Fibroblast of the aortic adventitia (primary cell): ENCODE measurements at places on chromosomes 4 and X. TPM values are rescaled to one million over a fixed set of nuclear protein-coding genes. Genes with fewer than 3 reads are reported as not detected.
A peak's percentile ranks its signal among the peaks of the same experiment; 100 is the strongest.

- DNase-seq, result no peak
Measured at GRCh38 chrX:57134702-57135101, 2.5 kb downstream of the SPIN2A start.

DNA sequence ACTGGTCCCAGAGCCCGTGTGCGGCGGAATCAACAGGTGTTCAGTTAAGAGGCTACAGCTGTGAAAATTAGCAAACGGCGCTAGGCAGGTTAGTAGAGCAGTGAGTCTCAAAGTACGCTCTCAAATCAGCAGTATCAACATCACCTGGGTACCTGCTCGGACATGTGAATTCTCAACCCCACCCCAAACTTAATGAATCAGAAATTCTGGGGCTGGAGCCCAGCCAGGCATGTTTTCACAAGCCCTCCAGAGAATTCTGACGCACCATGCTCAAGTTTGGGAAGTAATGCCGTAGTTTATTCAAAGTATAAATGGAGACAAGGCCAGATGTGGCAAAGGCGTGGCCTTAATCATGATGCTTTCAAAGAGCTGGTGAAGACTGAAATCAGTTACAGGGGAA, 58.2 kb upstream of the PTCHD1 start:
- no peak for DNase-seq

- DNase-seq, result no peak
Measured at GRCh38 chr4:72463724-72464123, 105.3 kb downstream of the ADAMTS3 start.

DNA sequence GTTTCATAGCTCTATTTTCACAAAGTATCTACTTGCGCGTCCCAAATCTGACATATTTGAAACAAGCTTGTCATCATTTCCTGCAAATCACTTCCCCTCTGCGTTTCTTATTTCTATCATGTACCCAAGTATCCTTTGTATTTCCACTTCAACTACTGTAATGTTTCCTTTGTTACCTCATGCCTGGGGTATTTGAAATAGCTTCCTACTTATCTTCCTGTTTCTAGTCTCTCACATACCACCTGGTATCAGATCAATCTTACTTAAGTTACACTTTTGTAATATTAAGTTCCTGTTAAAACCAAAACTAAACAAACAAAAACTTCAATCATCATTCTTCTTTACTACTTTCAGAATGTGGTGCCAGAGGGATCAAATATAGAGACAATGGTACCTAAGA, 93.6 kb upstream of the SMAD1 start:
- no peak for DNase-seq

Gene CXXC4
- under 0.01 TPM in 1 of 2 replicates, not detected in the other for total RNA-seq

DNA sequence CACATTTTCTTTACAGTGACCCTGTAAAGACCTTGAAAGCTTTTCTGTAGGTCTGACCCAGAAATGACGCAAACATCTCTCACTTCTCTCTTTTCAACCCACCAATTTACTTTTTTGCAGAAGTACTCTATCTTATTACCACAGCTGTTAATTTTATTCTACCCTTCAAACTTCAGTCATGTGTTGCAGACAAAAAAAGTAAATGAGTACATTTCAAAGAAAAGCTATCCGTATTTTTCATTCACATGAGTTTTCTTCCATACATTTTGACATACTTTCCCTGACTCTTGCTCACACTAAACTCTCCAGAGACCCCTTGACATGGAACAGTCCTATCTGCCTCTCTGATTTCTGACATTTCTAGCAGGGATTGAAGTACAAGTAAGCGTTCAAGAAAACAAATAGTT, 51.7 kb downstream of the SLC7A11 start:
- DNase-seq, result no peak

DNA sequence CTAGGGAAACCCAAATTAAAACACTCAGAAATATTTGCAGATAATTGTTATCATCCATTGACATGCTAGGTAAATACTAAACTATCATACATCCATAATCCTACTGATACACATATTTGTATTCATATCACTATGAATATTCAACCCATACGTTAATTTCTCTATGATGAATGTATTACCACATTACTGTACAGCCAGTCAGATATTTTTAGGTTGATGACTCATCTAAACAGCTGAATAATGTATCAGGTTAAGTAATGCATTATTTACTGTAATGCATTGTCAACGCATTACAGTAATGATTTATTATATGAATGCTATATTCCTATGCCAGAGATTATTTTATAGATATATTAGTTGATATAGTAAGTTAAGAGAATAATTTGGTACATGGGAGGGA, 37.1 kb downstream of the VEGFC start:
- DNase-seq, result peak; percentile 22

Gene TEX13D
- total RNA-seq, result 0.09 TPM in 1 of 2 replicates, not detected in the other

DNA sequence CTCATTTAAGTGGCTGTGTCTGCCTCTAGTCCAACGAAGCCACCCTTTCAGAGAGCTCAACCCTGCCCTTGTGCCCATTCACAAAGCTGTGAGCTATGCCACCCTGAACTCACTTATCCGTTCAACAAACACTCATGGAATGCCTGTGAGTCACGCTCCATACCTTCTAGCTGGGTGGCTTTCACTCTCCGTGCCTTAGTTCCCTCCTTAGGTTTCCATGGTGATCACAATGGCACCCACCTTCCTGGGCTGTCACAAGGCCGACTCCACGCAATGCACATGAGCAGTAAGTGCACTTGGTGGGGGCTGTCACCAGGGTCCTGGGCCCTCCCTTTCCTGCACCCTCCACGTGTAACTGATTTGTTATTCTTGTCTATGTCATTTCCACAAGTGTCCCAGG, 37.2 kb upstream of the PPP2R2C start:
- no peak for DNase-seq

DNA sequence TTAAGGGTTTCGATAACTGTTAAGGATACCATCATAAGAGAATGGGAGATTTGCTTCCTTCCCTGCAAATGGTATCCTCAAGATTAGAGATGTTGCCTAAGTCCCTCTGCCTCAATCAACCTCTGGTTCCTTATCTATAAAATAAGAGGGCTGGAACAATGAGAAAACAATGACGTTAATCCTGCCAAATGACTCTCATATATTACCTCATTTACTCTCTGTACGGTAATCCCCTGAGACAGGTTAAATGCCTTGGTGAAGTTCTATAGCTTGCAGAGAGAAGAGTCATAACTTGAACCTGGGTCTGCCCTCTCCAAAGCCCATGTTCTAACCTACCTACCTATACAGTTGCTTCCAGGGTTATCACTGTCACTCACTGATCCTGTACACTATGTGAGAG, 100.2 kb upstream of the OTUD4 start:
- peak; percentile 84 for DNase-seq

Gene ERCC6L
- 9.9 TPM in 1 of 2 replicates, not detected in the other for total RNA-seq

DNA sequence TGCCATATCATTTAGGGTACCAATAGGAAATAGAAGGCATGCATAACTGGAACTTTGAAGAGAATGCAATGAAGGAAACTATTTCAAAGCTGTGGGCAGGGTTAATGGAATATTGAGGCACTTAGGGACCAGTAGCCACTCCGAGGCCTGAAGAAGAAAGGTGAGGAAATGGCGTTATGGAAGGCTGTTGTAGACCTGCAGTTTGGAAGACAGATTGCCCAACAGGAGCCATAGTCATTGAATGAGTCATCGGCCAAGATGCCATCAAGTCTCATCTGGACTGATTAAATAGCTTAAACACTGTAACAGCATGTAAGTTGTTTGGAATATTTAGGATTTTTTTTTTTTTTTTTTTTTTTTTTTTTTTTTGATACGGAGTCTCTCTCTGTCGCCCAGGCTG, 11.6 kb downstream of the CXCL13 start:
- DNase-seq, result no peak

Gene MMRN1
- total RNA-seq, result 0.45 and 3.7 TPM in 2 replicates

DNA sequence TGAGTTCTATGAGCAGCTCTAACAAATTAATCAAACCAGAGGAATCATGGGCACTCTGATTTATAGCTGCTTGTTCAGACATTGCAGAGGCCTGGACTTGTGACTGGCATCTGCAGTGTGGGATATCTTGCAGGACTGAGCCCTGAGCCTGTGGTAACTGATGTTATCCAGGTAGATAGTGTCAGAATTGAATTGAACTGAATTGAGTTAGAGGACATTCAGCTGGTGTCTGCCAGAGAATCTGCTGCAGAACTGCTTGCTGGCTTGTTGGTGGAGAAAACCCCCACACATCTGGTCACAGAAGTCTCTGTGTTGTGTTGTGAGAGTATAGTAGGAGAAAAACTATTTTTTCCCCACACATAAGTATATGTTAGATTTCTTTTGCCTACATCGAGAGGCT, 42.2 kb downstream of the SMIM20 start:
- no peak for DNase-seq

Gene MAGEA1
- total RNA-seq, result not detected in 2 replicates

- no peak for DNase-seq
Measured at GRCh38 chr4:35151816-35152572, 1092.3 kb downstream of the ARAP2 start.

Gene PPEF2
- total RNA-seq, result not detected in 2 replicates

DNA sequence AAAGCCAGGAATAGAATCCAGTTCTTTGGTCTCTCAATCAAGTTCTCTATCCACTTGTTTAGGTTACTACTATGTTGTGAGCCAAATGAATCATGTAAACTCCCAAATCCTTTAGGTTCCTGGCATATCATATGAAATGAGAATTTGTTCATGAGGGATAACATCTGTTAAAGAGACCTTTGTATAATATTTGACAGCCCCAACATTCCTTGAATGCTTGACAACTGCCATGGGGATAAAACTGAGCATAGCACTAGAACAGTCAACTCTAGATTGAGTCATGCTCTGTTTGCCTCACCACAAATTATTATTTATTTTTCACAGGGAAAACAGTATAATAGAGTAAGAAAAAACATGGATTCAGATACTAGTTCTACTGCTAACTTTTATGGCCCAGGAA, 93.3 kb downstream of the NAA11 start:
- DNase-seq, result no peak

GRCh38 chrX:150234126-150234525, 129.0 kb upstream of the MAMLD1 start:
- DNase-seq, result no peak

- DNase-seq, result no peak
Measured at GRCh38 chr4:39976945-39977488, 694 bp downstream of the PDS5A start.

DNA sequence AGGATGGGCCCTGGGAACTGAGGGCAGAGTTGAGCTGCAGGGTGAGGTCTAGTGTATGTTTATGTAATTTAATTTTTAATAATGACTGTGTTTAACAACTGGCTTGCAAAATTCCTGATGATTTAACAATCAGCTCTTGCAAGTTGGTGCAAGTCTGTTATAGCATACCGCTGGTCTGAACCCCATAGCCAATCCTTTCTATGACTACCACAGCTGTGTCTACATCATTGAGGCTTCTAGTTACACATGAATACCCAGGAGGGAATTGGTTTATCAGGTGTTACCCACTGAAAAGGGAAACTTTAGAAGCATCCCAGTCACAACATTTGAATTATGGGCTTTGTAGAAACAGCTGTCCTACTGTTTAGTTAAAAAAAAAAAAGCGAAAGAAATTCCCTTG, 38.3 kb downstream of the SUPT20HL1 start:
- no peak for DNase-seq

GRCh38 chrX:133600536-133600935, 185.2 kb upstream of the GPC4 start:
- DNase-seq, result no peak

GRCh38 chr4:7439699-7440098, 5.0 kb upstream of the PSAPL1 start:
- DNase-seq, result no peak

GRCh38 chr4:52234561-52235440, 183.7 kb downstream of the SPATA18 start:
- peak; percentile 51 for DNase-seq

DNA sequence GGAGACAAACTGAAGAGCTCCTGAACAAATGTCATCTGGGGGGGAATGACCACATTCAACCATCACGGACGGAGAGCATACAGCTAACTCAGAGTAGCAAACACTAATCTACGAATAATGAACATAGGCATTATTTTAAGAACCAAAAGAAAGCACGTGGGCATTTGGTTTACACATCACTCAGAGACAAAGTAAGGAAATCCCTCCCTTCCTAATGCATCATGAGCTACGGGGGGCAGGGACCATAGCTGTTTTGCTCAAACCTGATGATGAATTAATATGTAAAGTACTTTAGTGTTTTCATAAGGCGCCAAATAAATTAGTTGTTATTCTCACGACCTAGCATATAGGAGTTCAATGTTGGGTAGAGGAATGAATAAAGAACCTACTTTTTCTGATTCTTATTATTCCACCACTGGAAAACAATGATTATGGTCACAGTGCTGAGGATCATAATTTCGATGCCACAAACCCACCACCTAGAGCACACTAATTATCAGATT, 11.7 kb upstream of the TMEM156 start:
- peak; percentile 40 for DNase-seq

- DNase-seq, result no peak
Measured at GRCh38 chr4:146478009-146478408, 43.7 kb downstream of the SLC10A7 start.

DNA sequence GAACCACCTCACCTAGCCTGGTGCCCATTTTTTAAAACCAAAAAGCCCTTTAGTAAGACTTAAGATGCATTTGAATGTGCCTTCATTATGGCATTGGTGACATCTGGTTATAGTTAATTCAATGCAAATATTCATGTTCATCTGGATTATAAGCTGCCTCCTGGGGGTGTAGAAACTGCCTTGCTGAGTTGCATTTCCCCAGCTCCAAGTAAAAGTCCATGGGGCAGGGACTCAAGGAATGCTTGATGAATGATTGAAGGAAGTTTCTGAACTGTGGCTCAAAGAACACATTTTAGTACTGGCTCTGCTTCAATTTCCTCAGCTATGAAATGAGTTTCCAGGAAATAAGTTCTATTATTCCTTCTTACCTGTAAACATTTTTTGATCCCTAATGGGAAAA, 18.5 kb upstream of the RBM47 start:
- no peak for DNase-seq

GRCh38 chr4:134533068-134533467, 331.5 kb upstream of the PABPC4L start:
- DNase-seq, result no peak

Gene CHST7
- total RNA-seq, result 4.2 and 6.0 TPM in 2 replicates

Gene RASSF6
- total RNA-seq, result not detected in 2 replicates

GRCh38 chr4:87251106-87251505, 30.7 kb upstream of the KLHL8 start:
- DNase-seq, result no peak

Gene CENPE
- total RNA-seq, result 1.2 and 26.9 TPM in 2 replicates

DNA sequence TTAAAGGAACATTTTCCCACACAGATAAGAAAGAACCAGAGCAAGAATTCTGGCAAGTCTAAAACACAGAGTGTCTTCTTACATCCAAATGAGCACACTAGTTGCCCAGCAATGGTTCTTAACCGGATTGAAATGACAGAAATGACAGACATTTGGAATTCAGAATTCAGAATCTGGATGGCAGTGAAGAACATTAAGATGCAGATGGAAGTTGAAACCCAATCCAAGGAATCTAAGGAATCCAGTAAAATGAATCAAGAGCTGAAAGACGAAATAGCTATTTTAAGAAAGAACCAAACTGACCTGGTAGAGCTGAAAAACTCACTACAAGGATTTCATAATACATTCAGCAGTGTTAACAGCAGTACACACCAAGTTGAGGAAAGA, 21.5 kb downstream of the ANAPC10 start:
- DNase-seq, result peak; percentile 12

Gene C4orf46
- 4.3 and 63.4 TPM in 2 replicates for total RNA-seq

Gene RBM10
- total RNA-seq, result 22.7 and 37.9 TPM in 2 replicates
